ENCODE measurements at places on chromosomes 4 and X.

- no peak for DNase-seq
These were observed 80.8 kb downstream of the APBB2 start for GRCh38 chr4:41133454-41134018.

GRCh38 chr4:153649572-153649991 is 34.5 kb upstream of the TLR2 start:
- DNase-seq = peak; percentile 60

- peak; percentile 86 for DNase-seq
These were observed 34.5 kb upstream of the CYBB start for GRCh38 chrX:37745354-37745753.

- peak; percentile 33 for DNase-seq
These were observed 3.3 kb upstream of the RELL1 start for GRCh38 chr4:37689353-37690095.

DNA sequence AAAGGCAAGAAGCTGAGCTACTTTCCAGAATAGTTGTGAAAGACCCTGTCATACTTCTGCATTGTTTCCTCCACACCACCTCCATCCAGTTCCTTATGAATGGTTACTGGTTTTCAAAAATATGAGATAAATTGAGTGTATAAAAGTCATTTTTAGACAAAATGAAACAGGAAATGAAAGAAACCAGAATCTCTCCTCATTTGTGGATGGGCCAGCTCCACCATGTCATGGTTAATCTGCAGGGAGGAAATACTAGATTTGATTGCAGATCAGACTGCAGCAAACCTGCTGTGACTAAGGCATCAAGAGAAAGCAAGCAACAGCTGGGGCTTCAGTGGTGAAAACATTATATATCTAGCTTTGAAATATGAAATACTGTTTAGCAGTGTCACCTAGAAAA is 23.8 kb downstream of the F9 start:
- no peak for DNase-seq

DNA sequence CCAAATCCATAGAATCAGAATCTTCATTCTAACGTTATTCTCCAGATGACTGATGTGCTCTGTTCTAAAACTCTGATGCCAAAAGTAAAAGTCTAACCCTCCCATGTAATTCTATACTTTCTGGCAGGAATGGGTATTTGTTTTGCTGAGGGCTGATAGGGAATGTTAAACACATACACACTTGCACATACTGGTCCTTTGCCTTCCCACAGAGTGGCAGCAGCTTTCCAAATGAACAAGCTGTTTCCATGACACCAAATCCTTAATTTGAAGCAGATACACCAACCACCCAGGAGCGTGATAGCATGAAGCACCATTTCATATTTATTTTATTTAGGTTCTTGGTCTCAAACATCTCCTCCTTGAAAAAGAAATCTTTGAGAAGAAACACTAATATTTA is 155.5 kb upstream of the PRDX4 start:
- no peak for DNase-seq

- DNase-seq = no peak
These were observed 191.1 kb upstream of the ANXA3 start for GRCh38 chr4:78360466-78360865.

GRCh38 chr4:139756391-139757180 is 91.0 kb downstream of the MGST2 start:
- DNase-seq = no peak

- peak; percentile 69 for DNase-seq
These were observed 1.3 kb upstream of the FAT4 start for GRCh38 chr4:125313497-125313896.

GRCh38 chr4:170428929-170429328 is 339.2 kb upstream of the AADAT start:
- DNase-seq = no peak

GRCh38 chrX:40423299-40423698 is 157.5 kb upstream of the ATP6AP2 start:
- DNase-seq = no peak

DNA sequence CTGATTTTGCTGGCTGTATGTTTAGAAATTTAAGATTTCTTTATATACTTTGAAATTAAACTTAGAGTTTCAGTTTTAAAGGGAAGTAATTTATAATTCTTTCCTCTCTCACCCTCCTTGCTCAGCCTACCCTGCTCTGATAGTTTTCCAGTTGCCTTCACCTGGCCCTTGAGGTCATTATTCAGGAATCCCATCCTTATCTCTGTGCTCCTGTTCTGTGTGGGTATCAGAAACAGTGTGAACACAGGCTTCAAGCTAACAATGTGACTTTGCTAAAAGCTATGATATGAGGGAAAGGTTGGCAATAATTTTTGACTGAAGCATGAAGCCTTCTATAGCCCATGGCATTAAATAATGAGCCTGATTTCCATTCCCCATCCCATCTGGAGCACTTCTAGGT is 128.1 kb downstream of the MID1 start:
- no peak for DNase-seq

DNA sequence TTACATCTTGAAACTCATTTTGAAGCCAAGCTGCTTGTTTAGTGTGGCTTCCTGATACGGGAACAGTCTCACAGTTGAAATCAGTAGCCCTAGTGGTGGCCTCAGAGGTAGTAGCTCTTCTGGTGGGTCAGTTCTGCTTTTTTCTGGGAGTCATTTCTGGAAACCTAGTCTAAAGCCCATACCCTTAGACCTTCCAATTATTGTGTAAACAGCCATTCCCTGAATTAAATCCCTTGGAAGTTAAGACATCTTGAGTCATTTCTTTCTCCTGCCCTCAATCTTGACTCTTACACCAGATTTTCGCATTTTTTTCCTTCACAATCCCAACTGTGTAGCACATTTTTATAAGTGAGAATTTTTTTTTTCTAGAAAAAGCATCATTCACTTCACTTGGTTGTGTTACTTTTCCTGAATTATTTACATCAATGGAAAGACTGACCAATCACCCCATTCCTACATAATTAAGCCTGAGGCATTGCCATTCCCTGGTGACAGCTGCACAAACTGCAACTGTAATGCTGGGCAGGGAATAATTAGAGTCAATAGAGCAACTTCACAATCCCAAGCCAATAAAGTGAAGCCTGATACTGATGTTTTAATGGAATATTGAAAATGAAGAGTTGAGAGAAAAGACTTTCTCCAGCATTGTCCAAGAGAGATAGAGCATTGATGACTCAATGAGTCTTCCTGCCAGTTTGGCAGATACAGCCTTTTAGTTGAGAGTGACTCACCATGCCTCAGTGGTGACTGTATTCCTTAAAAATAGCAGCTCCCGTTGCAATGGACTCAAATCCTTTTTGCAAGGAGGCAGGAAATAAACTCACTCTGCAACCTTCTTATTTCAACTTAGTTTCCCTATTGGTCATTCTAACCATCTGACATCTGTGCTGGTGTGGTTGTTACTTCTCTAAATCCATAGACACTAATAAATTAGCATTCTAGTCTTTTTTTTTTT is 13.0 kb upstream of the SEPSECS start:
- peak; percentile 88 for DNase-seq

GRCh38 chrX:101957174-101957573 is 25.3 kb upstream of the ZMAT1 start:
- DNase-seq = no peak

DNA sequence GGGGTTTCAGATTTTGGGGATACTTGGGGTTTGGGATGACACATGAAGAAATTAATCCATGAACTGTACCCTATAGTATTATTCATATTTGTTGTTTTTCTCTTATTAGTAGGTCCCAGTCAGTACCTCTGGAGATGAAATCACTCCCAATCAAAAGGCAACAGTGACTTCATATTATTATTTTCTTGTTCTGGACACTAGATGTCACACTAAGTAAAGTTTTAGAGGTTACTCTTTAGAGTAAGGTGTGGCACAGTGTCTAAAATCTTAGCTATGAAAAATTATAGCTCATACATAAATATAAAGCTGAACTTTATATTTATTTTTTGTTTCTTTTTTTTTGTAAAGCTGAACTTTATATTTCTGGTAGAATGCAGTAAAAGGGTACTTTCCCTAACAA is 35.1 kb downstream of the FAM114A1 start:
- peak; percentile 59 for DNase-seq
